Bone marrow (tissue), 2 donors: ENCODE measurements at places on chromosomes 4 and X.

GRCh38 chrX:39258331-39258730 lies 457.1 kb downstream of the MID1IP1 start:
- DNase-seq, result no peak

GRCh38 chr4:23958749-23959148 lies 68.9 kb upstream of the PPARGC1A start:
- no peak for DNase-seq

DNA sequence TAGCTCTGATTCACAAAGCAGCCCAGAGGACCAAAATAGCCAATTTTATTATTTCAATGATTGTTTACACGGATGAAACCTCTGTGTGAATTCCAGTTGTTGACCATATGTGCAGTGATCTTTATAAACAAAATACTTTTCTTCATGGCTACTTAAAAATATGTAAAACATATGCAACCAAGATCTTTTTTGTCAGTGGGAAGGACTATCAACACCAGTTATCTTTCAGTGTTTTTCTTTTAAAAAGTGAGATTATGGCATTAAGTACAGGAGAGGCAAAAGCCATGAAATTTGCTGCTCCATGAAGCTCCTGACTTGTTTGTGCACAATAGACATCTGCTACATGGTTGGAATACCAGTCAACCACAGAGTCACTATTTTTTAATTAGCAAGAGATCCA lies 184.4 kb downstream of the DKK2 start:
- no peak for DNase-seq

GRCh38 chrX:72393836-72394517 lies 88.3 kb upstream of the CITED1 start:
- DNase-seq, result no peak

GRCh38 chrX:24741330-24741729 lies 47.6 kb downstream of the POLA1 start:
- no peak for DNase-seq

DNA sequence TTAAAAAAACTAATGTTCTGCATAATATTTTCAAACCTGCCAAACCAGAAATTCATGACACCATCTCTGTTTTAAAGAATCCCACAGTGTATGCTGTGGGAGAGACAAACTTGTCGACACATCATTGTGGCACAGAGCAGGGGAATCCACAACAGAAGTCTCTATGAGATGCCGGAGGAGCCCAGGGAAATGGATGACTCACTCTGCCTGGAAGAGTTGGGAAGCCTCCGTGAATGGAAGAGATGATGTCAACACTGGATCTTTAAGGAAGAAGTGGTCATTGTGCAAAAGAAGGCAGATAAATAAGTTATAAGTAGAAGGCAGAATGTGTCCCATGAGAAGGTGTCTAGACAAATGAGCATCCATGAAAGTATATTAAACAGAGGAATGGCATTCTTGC lies 595.1 kb downstream of the RAB28 start:
- no peak for DNase-seq

GRCh38 chr4:118741301-118741855 lies 56.2 kb downstream of the METTL14 start:
- DNase-seq, result no peak

- DNase-seq, result no peak
Measured at GRCh38 chrX:39820938-39821708, 276.6 kb downstream of the BCOR start.

DNA sequence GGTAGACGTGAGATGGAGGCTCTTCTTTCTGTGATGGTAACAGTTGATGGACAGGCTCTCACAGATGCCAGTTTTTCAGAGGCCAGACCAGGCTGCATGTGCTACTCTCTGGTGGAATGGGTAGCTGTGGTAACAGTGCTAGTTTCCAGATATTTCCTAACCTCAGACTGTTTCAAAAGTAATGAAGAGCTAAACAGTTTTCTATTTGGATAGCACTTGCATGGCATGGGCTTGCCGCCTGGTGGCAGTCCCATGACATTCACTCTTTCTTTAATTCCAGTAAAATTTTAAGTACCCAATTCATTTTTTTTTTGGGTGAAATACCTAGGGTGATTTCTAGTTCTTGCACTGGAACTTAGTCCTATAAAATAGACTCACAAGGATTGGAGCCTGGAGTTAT lies 220.2 kb upstream of the MAD2L1 start:
- DNase-seq, result no peak

- no peak for DNase-seq
Measured at GRCh38 chr4:187417721-187418120, 577.9 kb upstream of the ZFP42 start.

DNA sequence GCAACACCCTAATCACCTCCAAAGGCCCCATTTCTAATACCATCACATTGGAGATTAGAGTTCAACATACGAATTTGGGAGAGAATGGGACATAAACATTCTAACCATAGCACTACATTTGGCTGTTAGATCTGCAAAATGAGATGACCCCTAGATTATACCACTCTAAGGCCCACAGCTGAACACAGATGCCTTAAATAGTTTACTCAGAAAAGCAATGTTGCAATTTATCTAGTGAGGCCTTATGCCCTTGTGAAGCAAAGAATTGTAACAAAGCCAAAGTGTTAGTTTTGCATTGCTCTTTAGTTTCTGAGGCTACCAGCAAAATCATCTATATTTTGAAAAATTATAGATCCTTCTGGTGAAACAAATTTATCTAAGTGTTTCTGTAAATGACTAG lies 31.6 kb upstream of the ARHGEF6 start:
- DNase-seq, result no peak

DNA sequence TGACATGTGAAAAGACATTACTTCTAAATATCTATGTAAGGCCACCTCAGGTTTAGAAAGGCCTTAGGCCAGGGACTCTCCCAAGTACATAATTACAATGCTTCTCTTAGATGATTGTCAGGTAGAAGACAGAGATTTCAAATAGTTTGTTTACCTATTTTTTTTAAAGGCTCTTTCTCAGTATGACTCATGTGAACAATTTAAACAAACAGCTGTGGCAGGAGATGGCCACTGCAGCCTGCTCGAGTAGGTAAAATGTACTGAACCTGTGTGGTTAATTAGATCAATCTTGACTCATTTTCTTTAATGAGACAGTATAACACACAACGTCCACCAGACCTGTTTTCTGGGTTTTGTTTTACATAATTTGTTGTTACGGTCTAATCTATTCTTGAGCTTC lies 50.2 kb downstream of the LEF1 start:
- DNase-seq, result no peak

DNA sequence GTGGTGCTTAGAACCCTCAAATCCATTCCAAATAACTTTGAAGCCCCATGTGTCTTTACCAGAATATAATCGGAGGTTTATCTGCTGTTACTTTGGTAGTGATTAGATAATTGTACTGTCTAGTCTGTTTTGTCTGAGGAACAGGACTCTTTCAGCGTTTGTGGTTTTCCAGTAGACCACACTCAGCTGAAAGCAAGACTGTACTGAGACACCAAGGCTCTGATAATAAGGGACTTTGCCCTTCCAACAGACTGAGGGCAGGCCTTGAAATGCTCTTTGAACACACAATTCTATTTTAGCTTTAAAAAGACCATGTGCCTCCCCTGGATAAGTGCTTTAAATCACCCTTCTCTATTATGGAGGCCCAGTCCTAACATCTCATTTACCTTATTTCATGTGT lies 76.1 kb downstream of the KLHL8 start:
- no peak for DNase-seq

DNA sequence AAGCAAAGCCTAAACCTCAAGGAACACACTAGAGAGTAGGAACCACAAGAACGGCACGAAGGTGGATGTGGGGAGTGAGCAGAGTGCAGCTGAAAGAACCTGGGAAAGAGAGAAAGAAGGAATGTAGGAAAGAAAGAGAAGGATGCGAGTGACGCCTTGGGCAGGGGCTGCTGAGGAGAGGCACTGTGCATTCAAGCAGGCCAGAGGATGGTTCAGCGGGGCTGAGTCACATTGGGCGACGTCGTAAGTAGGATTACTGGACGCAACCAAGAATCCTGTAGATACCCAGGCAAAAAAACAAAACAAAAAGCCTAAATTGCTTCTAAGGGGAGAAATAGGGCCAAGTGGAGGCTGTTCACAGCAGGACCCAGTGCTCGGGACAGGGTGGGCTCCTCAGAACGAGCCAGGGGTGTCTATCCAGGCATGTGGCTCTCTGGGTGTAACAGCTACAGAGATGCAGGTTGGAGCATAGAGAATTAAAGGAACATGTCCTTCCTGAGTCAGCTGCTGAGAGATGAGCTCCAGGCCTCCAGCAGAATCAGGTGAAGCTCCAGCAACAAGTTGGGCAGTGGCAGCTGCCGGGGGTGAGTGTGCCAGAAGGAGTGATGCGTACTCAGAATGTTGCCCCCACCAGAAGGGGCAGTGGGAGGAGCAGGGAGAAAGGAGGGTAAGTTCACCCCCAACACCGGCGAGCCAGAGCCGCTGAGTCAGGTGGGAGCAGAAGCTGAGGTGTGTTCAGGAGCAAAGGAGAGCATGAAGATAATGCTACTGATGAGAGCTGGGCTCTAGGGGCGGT lies 38.6 kb downstream of the NELFA start:
- DNase-seq, result no peak

GRCh38 chr4:125168531-125168930 lies 146.2 kb upstream of the FAT4 start:
- no peak for DNase-seq

- no peak for DNase-seq
Measured at GRCh38 chr4:99852199-99852749, 35.6 kb downstream of the DAPP1 start.

DNA sequence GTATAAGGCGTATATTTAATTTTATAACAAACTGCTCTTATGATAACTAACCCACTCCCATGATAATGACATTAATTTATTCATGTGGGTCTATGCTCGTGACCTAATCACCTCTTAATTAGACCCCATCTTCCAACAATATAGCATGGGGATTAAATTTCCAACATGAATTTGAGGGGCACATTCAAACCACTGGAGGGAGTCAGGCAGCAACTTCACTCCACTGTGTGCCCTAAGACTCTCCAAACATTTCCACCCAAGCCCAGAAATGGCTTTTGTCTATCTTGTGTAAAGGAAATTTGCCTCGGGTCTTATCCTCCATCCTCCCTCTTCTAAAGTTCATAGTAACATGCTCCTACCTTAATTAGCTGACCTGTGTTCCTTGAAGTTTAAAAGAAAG lies 616.1 kb upstream of the CPEB2 start:
- no peak for DNase-seq

DNA sequence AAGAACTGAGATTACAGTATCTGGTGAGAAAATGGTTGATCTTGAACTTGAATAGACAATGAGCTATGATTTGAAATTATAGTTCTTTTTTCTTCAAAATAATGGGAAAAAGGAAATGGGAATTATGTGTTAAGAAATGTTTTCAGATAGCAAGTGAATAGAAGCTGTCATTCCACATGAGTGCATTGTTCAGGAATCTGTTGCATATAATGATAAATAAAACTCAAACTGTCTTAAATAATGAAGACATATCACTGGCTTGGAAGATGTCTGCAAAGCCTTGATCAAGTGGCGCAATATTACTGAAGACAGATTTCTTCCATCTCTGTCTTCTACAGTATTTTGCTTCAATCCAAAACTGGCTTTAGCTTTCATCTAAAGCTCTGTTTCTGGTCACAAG lies 479.3 kb upstream of the ZFP42 start:
- DNase-seq, result no peak

GRCh38 chr4:6992728-6993677 lies 50.2 kb upstream of the TADA2B start:
- no peak for DNase-seq

DNA sequence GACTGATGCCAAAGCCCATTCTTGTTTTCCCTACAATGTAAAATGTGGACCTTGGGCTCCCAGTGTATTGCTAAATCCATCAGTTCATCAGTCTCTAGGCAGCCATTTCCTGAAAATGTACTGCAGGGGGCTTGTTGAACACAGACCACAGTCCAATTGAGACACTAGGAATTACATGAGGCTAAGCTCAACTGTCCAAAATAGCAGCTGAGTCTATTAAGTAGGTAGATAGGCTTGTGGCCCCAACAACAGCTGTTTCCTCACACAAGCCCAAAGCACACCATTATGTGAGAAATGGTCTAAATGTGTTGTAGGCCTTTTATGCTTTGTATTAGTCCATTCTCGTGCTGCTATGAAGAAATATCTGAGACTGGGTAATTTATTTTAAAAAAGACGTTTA lies 60.0 kb upstream of the PAK3 start:
- no peak for DNase-seq

DNA sequence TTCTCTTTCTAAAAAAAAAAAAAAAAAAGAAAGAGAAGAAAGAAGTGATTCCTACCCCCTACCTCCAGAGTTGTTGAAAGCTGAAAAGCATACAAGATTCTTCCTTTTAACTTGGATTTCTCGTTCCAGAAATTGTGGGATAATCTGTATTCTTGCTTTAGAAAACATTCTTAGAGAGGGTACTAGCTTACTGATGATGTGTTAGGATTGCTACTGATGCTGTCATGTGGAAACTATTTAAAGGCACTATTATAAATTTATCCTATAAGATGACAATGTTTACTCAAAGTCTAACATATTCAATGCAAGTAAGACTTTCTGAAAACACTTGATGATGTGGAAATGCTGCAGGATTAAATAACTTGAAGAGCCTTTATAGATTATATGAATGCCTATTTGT lies 204.0 kb upstream of the PUDP start:
- no peak for DNase-seq

- DNase-seq, result no peak
Measured at GRCh38 chrX:33194289-33194688, 17.1 kb downstream of the DMD start.

DNA sequence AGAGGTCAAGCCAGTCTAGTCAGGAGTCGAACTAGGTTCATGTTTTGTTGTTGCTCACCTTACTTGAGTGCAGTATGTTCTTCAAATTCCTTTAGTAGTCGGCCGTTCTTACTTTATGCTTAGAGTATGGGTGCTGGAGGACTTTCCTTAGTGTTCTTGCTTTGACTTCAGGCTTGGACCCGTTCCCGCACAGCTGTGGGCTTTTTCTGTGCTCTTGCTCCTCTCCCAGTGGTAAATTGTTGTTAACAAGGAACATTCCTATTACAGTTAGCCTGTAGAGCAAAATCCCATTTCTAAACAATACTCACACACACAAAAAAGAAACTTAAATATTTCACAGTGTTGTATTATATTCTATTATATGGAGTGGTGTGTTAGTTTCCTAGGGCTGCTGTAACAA lies 113.5 kb downstream of the RAP1GDS1 start:
- DNase-seq, result no peak

GRCh38 chr4:8594097-8595038 lies 1.8 kb downstream of the CPZ start:
- no peak for DNase-seq

- no peak for DNase-seq
Measured at GRCh38 chrX:3567686-3568085, 145.8 kb downstream of the PRKX start.

DNA sequence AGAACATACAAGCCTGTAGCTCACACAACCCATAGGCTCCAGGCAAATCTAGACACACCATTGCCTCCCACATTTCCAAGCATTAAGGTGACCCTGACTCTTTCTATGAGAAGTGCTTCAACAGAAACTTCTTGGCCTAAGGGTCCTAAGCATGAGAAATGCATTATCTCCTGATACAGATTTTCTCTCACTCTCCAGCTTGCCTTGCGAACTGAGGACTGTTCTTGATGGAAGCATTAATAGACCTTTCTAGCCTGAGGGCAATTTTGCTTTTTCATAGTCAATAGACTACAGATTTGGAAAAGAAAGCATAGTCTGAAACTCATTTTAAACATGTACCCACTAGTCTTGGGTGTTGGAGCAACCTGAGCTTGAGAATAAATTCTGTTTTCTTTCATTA lies 1801.3 kb upstream of the PCDH7 start:
- no peak for DNase-seq

GRCh38 chr4:87916626-87917025 lies 58.9 kb upstream of the SPP1 start:
- DNase-seq, result no peak

GRCh38 chrX:110399497-110399896 lies 40.8 kb downstream of the RTL9 start:
- no peak for DNase-seq
